NCI-H345 (cell line): ENCODE measurements at places on chromosomes 5 and 9.

DNA sequence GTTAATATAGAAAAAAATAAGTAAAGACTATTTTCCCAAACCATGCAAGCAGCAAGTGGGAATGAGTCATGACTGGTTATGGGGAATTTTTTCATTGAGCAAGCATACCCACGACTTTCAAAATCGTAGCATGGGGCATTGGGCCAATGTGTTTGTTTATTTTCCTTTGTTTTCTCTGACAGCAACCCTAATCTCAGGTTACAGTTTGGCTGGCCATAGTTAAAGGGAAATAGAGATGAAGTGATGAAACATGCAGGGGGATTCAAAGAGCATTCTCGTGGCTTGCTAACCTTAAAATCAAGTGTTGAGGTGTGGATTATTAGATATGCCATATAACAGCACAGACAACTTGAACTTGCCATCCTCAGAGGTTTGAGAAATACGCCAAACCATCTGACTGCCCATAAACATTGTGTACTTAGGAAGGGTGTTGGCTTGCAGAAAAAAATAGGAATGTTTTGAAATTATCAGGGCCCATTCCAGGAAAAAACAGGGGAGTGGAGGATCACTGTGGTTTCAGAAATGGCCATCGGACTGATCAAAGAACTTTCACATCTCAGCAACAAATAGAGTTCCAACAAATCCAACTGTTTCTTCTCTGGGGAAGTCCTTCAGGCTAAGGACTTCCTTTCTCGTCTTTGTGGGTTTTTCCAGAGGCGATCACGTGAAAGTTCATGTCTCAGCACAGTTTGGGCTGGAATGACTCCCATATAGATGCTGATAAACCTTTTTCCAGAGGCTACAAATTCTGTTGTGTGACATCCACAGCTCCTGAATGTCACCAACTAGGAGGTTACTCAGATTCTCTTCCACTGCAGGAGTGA is 259.1 kb downstream of the SYK start:
- DNase-seq: peak; percentile 81

GRCh38 chr9:16115994-16116393 is 563.2 kb downstream of the CCDC171 start:
- DNase-seq: no peak

DNA sequence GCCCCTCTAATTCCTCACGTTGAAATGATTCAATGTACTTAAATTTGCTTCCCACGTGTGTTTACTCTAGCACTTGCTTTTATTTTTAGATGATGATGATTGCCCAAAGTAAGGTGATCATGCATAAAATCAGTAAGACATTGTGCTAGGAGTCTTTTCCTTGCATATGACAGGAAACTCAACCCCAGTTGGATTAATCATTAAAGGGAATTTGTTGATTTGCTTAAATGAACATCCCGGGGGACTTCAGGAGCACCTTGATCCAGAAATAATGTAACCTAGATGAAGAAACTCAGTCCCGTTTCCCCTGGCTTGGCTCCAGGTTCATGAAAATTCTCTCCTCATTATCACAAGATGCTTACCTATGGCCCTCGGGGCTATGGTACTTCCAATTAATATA is 106.1 kb upstream of the STC2 start:
- no peak for DNase-seq

GRCh38 chr9:134607971-134608370 is 33.6 kb upstream of the COL5A1 start:
- no peak for DNase-seq
